ENCODE measurements at places on chromosomes 12 and 14.

DNA sequence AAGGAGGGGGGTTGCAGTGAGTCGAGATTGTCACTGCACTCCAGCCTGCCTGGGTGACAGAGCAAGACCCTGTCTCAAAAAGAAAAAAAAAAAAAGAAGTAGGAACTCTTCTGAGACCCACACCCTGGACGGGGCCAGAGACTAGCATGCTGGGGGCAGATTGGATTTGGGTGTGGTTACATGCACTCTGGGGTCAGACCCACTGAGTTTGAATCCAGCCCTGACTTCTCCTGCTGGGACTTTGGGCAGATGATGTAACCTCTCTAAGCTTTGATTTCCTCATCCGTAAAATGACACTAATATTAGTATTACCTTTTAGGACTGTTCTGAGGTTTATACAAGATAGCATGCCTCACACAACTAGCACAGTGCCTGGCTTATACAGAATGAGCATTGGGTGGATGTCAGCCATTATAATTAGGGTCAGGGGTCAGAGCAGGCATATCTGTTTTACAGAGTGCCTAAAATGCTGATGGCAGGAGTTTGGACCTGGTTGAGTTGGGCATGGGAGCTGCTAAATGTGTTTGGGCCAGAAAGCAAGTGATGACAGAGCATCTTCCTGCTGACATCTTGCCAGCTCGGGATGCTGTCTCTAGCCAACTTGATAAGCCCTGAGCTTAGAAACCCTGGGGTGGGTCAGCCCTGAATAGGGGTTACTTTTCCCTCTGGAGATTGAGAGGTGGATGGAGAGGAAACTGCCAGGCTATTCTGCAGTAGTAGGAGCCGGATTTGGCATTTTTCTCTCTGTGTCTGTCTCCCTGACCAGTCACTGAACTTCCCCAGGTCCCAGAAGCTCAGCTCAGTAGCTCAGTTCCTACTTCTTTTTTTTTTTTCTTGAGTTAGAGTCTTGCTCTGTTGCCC lies 15.5 kb downstream of the TPCN1 start:
- no peak for DNase-seq

DNA sequence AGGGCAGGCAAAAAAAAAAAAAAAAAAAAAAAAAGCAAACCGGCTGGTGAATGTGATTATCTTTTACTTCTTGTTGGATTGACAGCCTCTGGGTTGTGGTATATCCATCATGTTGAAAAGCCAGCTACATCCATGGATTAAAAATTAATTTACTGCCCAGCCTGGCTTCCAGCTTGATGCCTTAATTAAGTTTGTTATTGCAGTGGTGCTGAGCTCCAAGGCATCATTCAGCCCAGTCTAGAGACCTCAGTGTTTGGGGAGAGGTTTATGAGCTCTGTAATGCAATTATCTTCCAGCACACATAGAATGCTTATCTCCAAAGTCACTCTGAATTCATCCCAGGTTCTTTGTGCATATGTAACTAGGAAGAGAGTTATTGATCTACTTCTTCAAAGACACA lies 114.8 kb downstream of the RIMBP2 start:
- DNase-seq = no peak

GRCh38 chr12:47984331-47984801 lies 19.9 kb downstream of the COL2A1 start:
- no peak for DNase-seq

- no peak for DNase-seq
These were observed 8.6 kb downstream of the NFATC4 start for GRCh38 chr14:24376448-24377070.

DNA sequence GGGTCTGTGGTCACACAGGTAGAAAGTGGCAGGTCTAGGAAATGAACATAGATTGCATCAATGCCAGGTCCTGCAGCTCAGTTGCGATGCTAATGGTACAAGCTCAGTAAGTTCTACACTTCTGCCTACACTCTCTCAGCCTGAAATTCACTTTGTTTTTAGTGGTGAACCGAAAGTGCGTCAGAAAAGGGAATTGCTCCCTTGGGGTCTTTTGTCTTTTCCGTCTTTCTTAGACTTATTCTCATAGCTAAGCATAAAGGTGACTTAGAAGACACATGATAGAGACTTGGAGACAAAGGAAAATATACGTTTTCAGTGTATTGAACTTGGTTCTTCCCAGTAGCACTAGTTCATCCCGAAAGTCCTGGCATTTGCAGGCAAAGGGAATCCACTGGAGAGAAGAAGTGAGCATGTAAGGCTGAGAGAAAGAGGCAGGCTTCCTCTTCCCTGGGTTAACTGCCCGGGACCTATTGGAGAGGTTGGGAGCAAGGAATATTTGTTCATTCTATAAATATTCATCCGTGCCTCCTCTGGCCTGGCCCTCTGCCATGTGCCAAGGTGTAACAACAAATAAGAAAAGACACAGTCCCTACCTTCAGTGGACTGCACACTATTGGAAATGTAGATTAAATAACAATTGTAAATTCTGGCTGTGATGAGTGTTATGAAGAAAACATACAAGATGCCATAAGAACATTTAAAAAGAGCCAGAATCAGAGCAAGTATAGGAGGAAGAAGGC lies 785.8 kb downstream of the MED13L start:
- DNase-seq = no peak

DNA sequence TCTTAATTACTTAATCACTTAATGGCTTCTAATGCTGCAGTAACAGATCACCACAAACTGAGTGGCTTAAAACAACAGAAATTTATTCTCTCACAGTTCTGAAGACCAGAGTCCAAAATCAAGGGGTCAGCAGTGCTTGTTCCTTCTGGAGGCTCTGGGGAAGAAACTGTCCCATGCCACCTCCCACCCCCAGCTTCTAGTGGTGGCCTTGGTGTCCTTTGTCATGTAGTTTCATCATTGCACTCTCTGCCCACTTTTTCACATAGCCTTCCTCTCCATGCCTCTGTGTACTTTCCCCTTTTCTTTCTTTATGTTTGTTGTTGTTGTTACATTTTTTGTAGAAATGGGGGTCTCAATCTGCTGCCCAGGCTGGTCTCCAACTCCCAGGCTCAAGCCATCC lies 16.1 kb upstream of the UBC start:
- no peak for DNase-seq

- DNase-seq = no peak
These were observed 971.2 kb upstream of the SEL1L start for GRCh38 chr14:82504894-82505293.

DNA sequence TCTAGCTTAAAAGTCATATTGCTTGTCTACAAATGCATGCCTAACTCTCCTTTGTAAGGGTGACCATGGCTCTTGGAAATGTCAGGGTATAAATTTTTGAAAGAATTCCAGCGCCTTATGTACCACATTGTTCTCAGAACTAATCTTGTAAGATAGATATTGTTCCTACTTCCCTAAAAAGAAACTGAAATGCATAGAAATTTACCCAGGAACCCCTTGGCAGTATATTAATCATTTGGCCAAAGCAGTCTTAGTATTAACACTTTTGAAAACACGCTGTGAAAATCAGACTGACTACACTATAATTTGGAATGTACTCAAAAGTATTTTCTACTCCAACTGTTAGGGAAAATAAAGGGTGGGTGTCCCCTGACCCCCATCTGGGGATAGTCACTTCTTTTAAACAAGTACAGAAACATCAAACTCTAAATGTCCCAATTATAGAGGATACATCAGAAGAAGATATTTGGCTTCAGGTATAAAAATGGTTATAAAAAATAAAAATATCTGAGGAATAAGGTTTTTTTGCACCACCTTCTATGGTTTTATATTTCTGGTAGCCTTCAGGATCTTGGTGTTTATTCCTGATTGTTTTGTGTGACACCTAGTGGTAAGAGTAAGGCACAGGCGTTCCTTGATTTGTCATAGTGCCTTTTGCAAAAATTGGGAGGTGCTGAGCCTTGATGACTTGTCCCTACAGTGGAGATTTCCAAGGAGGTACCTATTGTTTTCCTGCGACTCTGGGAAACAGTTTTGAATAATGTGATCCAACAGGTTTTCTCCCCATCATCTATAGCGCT lies 2.2 kb upstream of the NFKBIA start:
- peak; percentile 74 for DNase-seq

DNA sequence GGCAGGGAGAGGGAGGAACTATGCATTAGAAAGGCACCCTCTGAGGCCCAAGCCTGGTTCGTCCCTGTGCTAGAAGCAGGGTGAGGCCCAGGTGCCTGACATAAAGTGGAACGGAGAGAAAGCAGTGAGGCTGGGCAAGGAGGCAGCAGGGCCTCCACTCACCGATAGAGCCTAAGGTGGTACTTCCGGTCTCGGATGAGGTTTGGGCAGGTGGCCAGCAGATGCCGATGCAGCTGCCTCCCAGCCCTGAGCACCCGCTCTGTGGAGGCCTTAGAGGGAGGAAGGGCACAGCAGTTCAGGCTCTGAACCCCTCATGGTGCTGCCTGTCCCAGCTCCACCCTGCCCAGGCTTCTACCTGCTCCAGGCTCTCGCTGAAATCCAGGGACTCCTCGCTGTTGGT lies 7.1 kb downstream of the RAPGEF3 start:
- DNase-seq = no peak

- DNase-seq = no peak
These were observed 15.7 kb downstream of the RTL1 start for GRCh38 chr14:100887728-100888335.

- DNase-seq = no peak
These were observed 32.9 kb downstream of the TXNRD1 start for GRCh38 chr12:104248444-104248843.

- no peak for DNase-seq
These were observed 564.7 kb upstream of the FLRT2 start for GRCh38 chr14:84965279-84965678.

DNA sequence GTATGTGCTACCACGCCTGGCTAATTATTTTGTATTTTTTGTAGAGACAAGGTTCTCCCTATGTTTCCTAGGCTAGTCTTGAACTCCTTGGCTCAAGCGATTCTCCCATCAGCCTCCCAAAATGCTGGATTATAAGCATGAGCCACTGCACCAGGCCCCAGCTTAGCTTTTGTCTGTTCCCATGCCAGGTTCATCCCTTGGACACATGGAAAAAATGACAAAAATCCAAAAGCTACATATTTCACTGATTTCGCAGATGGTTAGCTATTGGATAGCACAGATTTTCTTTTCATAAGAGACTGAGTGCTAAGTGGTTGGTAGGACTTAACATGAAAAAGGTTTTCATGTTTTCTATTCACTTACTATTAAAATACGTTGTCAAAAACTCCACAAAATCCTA lies 286.6 kb upstream of the KITLG start:
- peak; percentile 75 for DNase-seq

Data from AG10803 (cell line).